ENCODE measurements at places on chromosomes 2 and 18.
A peak's percentile ranks its signal among the peaks of the same experiment; 100 is the strongest.

DNA sequence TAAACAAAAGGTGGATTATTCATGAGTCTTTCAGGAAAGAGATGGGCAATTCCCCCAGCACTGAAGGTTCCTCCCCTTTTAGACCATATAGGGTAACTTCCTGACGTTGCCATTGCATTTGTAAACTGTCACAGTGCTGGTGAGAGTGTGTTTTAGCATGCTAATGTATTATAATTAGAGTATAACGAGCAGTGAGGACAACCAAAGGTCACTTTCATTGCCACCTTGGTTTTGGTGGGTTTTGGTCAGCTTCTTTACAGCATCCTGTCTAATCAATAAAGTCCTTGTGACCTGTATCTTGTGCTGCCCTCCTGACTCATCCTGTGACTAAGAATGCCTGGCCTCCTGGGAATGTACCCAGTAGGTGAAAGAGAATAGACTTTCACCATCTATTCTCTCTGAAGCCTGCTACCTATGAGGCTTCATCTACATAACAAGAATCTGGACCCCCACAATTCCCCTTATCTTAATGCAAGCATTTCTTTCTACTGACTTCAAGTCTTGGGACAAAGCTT is 148.7 kb downstream of the CABLES1 start:
- DNase-seq = no peak

DNA sequence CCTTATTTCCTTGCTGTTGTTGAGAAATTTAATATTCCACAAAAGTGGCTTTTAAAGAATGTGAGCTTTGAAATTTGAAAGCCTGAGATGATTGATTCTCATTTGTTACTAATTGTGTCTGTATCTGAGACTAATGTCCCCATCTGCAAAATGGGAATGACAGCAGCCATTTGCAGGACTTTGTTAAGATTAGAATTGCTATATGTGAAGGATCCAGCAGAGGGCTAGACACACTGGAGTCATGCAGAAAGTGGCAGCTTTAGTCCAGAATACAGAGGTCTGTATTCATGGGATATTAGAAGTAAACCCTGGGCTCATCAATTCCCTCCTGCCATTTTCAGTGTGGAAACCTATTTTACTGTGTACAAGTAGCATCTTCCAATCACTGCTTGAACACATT is 296.5 kb upstream of the GYPC start:
- peak; percentile 6 for DNase-seq

DNA sequence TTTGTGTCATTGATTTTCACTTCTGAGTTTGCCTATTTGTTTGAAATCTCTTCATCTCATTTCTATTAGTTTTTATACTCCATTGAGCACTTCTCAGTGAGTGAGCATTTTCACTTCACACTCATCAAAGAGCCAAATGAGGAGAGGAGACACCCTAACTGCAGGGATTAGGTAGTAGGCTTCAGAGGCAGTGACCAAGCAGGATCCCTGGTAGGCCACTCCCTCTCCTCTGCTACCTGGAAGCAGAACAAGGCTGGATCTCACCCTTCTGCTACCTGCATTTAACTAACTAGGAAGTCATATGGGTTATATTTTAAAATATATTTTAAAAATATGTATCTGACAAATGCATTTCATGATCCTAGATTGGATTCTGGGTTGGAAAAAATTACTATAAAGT is 52.7 kb downstream of the SEMA4F start:
- no peak for DNase-seq

- no peak for DNase-seq
Observed at GRCh38 chr2:71605781-71606241, 152.4 kb downstream of the DYSF start.

GRCh38 chr18:76518860-76519538 is 24.0 kb upstream of the ZNF516 start:
- no peak for DNase-seq

DNA sequence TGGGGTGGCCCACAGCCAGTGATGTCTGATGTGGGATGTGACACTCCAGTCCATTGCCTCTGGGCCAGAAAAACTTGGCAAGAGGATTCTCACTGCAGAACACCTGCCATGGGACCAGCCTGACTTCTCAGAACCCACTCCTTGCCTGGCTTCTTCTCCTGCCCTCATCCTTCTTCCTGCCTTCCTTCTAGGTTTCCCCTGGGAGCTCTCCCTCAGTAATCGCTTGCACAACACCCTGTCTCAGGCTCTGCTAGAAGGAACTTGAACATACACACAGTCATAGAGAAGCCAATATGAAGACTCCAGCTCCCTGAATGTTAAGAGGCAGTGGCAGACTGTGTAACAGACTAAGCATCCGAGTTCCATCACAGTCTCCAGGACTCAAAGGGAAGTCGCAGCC is 4.3 kb upstream of the COL6A3 start:
- no peak for DNase-seq

DNA sequence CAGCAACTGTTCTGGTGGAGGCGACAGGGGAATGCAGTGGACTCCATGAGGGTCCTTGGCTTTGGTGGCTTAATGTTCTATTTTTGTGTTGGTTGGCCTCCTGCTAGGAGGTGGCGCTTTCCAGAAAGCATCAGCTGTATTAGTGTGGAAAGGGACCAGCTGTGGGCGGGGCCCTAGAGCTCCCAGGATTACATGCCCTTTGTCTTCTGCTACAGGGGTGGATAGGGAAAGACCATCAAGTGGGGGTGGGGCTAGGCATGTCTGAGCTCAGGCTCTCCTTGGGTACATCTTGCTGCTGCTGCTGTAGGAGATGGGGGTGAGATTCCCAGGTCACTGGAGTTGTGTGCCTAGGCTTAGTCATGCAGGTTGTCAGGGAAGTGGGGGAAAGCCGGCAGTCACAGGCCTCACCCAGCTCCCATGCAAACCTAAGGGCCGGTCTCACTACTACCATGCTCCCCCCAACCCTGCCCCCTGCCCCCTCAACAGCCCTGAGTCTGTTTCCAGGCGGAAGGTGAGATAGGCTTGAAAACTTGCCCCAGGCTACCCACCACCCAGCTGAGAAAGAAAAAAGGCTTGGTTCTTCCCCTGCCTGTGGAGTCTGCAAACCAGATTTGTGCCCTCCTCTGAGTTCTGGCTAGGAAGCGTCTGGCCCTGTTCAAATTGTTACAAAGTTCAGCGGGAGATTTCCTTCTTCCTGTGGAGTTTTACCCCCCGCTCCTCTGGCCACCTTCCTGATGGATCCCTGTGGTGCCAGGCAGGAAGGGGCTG is 141.3 kb upstream of the LYPD1 start:
- no peak for DNase-seq

DNA sequence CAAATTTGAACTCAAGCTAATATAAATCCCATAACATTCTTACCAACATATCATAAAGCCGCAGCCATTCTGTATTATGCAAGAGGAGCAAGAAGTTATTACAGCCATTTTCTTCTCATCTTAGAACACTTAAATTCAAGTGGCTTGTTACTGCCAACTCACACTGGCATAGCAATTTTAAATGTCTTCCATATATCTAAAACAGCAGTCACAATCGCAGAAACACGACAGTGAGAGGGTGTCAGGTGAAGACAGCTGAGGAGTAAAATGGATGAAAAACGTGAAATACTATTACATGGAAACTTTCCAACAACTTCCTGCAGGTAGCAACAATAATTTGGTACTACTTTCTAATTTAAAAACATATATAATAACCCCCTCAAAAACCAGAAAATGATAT is 17.9 kb downstream of the PPP3R1 start:
- no peak for DNase-seq

GRCh38 chr18:77736842-77737241 is 487.2 kb downstream of the GALR1 start:
- DNase-seq = no peak

DNA sequence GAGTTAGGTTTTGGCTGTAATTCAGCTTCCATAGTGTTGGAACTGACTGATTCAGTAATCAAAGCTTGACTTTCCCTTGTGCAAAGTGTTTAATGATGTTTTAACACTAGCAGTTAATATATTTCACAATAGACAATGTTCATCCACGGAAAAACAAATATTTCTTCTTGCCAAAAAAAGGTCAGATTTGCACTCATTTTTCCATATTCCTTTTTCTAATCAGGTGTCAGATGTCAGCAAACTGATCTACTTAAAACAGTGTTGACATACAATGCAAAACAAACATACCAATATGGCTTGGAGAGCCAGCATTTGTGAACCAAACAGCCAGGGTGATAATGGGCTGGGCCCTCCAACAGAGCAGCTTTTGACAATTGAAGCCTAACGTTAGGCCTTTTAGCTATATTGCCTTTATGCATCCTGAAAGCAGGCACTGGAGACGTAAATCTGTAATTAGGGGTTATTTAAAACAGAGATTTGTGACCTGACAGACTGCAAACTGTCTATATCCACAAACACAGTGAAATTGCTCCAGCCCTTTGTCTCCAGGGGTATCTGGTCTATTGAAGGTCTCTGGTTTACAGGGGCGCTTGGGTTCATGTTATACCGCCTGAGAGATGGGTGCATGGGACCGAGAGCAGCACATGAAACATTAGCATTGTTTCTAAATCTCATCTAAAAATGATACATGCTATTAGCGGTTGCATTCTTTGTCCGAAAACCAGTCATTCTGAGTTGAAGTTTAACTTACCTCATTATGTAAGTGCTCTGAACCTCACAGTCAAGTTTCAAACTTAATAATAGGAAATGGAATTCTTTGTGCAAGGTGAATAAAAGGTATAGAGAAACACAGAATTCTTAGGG is 7.1 kb upstream of the CDCA7 start:
- no peak for DNase-seq

DNA sequence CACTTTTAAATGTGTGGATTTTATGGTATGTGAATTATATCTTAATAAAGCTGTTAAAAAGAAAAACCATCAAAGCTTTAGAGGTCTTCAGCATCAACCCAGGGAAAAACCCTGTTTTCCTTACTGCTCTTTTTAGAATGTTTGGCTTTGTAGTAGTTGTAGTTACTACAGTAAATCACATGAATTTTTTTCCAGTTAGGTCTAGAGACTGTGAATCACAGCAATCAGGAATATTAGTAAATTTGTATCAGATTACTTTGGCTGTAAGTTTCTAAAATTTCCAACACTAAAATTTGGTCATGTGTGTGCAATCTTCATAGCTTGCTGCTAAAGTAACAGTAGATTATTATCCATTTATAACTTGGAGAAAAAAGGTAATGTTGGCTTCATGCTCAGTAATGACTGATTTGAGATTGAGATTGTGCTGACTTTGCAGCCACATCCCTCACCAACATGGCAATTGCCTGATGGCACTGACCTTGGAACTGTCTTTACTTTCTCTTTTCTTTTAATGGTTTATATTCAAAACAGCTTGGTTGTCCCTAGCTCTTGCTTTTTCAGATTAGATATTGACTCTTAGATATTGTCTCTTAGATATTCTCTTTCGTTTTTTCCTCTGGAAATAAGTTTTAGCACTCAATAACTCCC is 41.1 kb downstream of the LCLAT1 start:
- DNase-seq = no peak

Data from NCI-H460 (cell line).